ENCODE measurements at places on chromosomes 11 and 22.

GRCh38 chr11:19598456-19598855, 114.2 kb upstream of the NAV2 start:
- DNase-seq = no peak

DNA sequence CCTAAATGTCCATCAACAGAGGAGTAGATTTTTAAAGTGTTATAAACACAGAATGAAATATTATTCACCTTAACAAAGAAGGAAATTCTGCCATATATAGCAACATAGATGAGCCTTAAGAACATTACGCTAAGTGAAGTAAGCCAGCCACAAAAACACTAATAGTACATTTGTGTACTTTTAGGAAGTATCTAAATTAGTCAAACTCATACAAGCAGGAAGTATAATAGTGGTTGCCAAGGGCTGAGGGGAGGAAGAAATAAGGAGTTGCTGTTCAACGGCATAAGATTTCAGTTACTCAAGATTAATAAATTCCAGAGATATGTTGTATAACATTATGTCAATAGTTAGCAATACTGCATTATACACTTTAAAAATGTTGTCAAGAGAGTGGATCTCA, 181.7 kb upstream of the ZC3H12C start:
- no peak for DNase-seq

- DNase-seq = no peak
Measured at GRCh38 chr22:43624144-43624998, 187.7 kb downstream of the EFCAB6 start.

DNA sequence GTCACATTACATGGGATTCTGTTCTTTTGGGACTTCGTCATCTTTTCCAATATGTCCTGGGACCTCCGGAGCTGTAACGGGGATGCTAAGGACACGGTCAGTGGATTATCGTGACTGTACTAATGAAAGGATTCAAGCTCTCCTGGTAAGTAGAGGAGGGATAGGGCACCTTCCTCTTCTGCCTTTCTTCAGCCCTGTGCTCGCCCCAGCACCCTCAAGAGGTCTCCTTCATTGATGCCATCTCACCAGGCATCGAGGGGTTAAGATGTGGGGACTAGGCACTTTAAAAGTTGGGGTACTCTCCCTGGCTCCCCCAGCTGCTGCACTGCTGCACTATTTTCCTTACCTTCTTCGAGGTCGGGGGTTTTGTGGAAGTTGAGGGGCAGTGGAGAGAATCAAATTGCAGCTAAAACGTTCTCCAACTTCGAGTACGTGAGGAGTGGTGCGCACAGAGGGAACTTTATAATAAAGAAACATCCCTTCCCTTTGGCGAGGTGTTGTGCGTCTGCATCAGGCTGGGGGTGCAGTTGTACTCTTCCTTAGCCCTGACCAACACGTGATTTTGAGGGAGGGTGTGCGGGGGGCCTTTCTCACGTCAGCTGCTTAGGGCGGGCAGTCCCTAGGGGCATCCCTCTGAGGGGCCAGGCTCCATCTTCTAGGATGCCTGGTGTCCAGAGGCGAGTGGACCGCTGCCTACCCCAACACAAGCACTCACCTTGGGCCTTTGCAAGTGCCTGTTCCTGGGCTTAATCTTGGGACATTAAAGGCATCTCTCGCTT, 96.1 kb downstream of the GRAMD1B start:
- DNase-seq = no peak

- DNase-seq = no peak
Measured at GRCh38 chr11:61585115-61585514, 4.2 kb upstream of the SYT7 start.

DNA sequence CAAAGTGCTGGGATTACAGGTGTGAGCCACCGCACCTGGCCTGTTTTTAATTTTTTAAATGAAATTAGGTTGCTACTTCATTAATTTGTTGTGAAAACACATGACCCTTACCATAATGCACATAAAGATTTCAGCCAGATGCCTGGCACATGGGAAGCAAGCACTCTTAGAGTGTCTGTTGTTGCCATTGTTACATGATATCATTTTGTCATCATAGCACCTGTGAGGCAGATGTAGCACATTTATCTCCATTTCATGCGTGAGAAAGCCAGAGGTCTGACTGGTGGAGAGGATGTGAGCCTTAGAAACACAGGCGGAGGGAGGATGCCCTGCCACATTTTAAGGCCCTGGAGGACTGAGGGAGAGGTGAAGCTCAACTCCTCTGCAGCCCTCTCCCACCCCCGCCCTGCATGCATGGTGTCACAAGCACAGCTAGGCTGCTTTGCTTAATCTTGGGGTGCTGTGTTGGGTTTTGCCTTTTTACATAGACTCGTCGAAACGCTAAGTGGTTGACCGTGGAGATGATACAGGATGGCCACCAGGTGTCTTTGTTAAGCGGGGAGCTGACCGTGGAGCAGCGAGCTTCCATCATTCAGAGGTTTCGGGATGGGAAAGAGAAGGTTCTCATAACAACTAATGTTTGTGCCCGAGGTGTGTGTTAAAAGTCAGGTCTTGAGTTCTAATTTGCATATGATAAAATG, 14.0 kb downstream of the DDX25 start:
- no peak for DNase-seq
